NCI-H345 (cell line): ENCODE measurements at places on chromosomes 7 and 10.
A peak's percentile ranks its signal among the peaks of the same experiment; 100 is the strongest.

DNA sequence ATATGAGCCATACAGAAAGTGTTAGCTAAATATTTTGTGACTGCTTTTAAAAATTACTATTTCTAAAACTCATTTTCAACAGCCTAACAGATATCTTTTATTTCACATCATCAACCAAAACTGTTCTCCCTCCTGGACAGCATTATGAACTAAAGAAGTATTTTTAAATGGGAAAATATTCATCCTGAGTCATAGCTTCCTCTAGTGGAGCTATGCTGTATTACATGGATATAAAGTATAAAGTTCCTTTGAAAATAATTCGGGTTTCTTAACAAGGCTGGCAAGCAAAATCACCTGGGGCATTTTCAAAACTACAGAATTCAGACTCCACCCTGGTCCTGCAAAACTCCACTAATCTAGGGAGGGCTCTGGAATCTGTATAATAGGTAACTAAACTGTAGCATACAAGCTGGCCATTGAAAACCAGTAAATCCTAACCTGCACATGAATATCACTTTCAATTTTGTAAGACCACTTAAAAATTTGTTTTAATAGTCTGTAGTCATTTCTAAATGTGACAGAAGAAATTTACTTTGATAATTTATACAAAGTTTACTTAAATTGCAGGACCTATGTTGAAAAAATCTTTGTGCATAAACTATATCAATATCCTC, 53.5 kb downstream of the SCIN start:
- DNase-seq = peak; percentile 42

GRCh38 chr7:71414490-71414889, 282.5 kb downstream of the GALNT17 start:
- DNase-seq = no peak

DNA sequence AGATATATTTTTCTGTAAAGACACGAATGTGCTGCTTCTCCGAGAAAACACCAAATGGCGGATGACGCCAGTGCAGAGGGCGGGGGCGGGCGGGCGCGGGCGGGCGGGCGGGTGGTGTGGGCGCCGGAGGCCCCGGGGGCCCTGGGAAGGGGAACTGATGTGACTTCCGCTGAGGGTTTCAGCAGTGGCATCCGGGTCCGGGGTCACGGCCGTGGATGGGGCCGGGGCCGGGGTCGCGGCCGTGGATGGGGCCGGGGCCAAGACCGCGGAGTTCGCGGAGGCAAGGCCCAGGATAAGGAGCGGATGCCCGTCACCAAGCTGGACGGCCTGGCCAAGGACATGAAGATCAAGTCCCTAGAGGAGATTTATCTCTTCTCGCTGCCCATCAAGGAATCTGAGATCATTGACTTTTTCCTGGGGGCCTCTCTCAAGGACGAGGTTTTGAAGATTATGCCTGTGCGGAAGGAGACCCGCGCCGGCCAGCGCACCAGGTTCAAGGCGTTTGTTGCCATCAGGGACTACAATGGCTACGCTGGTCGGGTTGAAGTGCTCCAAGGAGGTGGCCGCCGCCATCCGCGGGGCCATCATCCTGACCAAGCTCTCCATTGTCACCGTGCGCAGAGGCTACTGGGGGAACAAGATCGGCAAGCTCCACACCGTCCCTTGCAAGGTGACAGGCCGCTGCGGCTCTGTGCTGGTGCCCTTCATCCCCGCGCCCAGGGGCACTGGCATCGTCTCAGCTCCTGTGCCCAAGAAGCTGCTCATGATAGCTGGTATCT, 20.3 kb upstream of the IGF2BP3 start:
- DNase-seq = peak; percentile 29

GRCh38 chr7:116799916-116800315, 62.5 kb upstream of the CAPZA2 start:
- DNase-seq = no peak

GRCh38 chr7:149728491-149729375, 44.7 kb downstream of the ZNF467 start:
- no peak for DNase-seq

DNA sequence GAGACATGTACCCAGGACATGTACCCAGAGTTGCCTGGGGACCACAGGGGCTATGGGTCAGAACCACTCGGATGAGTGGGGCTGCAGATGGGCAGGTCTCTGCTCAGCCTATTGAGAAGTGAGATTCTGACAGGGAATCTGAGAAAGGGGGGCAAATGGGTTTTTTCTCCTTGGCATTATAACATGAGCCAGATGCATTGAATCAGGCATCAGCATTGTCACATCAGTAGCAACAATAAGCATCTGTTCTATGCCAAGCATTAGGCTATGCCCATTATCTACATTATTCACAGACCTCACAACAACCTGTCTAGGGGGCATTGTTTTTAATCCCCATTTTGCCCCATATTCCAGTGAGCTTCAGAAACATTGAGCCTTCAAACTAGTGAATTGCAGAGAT, 108.2 kb downstream of the PLCE1 start:
- no peak for DNase-seq

DNA sequence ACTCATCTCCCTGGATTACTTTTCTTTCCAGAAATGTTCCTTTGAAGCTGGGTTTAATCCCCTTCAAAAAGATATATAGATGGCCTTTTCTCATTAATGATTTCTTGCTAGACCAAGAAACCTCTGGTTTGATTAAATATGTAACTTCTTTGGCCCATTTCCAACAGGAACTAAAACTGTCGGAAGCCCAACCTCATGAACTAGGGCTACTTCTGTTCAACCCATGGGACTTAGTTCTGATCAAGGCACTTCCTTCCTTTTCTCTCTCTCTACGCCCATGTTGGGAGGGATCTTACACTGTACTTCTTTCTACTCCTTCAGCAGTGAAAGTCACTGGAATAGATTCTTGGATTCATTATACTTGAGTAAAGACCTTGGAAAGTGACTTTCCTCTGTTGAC, 83.6 kb downstream of the TMEM106B start:
- DNase-seq = no peak

- DNase-seq = no peak
These were observed 244.8 kb upstream of the PPP2R2D start for GRCh38 chr10:131656009-131656408.

GRCh38 chr10:118031351-118032075, 15.2 kb downstream of the RAB11FIP2 start:
- no peak for DNase-seq
